Osteoblast (primary cell): ENCODE measurements at places on chromosomes 12 and 14. TPM values are rescaled to one million over a fixed set of nuclear protein-coding genes. Genes with fewer than 3 reads are reported as not detected.
A peak's percentile ranks its signal among the peaks of the same experiment; 100 is the strongest.

DNA sequence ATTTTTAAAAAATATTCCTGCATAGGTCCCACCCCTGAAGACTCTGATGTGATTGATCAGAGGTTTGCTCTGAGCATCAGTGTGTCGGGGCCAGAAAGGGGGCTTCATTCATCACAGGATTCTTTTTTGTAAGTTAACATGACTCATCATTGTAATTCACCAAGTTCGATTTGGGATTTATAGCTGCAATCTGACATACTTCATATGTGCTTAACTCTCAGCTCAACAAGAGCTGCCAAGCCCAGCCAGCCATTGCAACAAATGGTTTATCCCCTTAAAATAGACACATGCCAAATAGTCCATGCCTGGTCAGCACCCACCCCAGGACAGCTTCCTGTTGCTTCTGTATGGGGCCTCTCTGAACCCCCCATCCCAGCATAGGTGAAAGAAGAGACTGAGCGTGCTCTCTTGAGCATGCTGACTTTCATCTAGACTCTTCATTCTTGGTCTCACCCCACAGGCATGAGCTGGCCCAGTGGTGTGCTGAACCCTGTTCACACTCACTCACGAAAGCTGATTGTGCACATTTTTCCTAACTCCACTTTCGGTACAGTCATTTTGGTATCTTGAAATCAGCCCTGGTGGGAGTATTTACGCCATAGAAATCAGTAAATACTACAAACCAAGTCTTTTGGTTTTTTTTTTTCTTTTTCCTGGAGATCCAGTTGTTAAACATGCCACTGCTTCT lies 101.4 kb downstream of the STAB2 start:
- no peaks in the 10 kb centered on the region for H3K27me3 ChIP-seq
- no peak overlapping the region for H3K27ac ChIP-seq
- H3K36me3 ChIP-seq, result no peaks in the 10 kb centered on the region
- no peak for DNase-seq
- no peak overlapping the region for H3K4me3 ChIP-seq
- H3K4me1 ChIP-seq, result no peaks in the 10 kb centered on the region

DNA sequence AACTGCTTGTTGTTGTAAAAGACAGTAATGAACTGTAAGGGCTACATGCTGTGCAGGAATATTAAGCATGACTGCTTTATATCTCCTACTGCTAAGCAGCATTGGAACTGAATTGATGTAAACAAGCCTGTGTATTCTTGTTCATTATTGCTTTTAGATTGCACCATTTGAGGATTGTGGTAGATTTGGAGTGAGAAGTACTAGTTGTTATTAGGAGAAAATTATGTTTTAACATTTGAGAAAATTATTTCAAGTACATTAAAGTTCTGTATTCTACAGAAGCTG lies 212.7 kb downstream of the ERC1 start:
- no peaks in the 10 kb centered on the region for H3K36me3 ChIP-seq
- no peaks in the 10 kb centered on the region for H3K27me3 ChIP-seq
- DNase-seq, result peak; percentile 30
- H3K27ac ChIP-seq, result no peak overlapping the region
- no peak overlapping the region for H3K4me3 ChIP-seq
- H3K4me1 ChIP-seq, result peaks cover 24% of the 10 kb centered on the region

DNA sequence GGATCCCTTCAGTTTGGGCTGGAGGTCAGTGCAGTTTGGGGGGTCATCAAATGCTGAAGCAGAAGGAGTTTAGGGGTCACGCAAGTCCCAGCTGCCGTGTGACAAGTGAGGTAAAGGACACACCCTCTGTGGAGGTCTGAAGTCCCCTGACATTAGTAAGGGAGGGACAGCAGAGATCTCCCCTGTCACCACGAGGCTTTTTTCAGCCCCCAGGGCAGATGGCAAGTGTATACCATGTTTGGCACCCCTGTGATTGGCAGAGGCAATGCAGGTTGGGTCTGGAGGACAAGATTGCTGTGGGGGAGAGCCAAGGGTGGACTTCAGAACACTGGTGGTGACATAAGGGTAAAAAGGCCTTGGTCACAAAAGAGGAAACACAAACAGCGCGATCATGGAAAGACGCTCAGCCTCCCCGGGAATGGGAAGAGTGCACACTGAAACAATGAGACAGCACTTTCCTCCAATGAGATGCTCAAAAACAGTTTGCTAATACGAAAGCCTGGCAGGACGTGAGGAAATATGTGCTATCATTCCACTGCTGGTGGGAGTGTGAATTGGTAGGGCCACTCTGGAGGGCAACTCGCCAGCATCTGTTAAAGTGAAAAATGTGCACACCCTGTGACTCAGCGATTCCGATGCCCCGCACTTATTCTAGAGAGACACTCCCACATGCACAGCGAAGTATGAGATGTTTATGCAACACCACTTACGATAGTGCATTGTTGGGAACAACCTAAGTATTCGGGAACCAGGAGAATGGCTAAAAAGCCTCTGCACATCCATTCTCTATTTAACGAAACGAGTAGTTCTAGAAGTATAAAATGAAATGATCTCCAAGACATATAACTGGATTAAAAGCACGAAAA lies 14.4 kb upstream of the CD27 start:
- H3K27me3 ChIP-seq, result no peaks in the 10 kb centered on the region
- peak; percentile 90 for DNase-seq
- H3K27ac ChIP-seq, result peak overlapping the region; percentile 91
- H3K36me3 ChIP-seq, result no peaks in the 10 kb centered on the region
- H3K4me1 ChIP-seq, result peaks cover 19% of the 10 kb centered on the region

- H3K4me1 ChIP-seq, result no peaks in the 10 kb centered on the region
- H3K27me3 ChIP-seq, result no peaks in the 10 kb centered on the region
- H3K27ac ChIP-seq, result no peak overlapping the region
- H3K36me3 ChIP-seq, result no peaks in the 10 kb centered on the region
- no peak for DNase-seq
- H3K4me3 ChIP-seq, result no peak overlapping the region
These were observed 377.5 kb downstream of the ADGRD1 start for GRCh38 chr12:131331148-131331750.

GRCh38 chr12:15180325-15180724 lies 40.9 kb downstream of the RERG start:
- H3K27ac ChIP-seq, result no peak overlapping the region
- H3K4me3 ChIP-seq, result no peak overlapping the region
- DNase-seq, result no peak
- peaks cover 2% of the 10 kb centered on the region for H3K27me3 ChIP-seq
- H3K4me1 ChIP-seq, result no peaks in the 10 kb centered on the region

DNA sequence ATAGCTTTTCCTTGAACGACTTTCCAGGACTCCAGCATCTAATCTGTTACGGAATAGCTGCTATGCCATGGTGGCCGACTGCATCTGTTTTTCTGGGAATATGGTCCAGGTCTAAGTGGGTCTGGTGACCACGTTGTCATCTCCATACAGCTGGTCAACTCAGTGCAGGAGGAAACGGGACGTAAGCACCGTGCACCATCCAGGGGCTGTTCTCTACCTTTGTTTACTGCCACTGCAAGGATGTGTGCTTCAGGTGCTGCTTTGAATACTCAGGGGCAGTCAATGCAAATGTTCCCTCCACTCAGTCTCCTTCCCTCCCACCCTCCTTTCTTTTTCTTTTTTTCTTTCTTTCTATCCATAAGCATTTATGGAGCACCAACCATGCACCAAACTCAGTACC lies 648.2 kb downstream of the VRK1 start:
- H3K36me3 ChIP-seq, result no peaks in the 10 kb centered on the region
- no peaks in the 10 kb centered on the region for H3K4me1 ChIP-seq
- no peaks in the 10 kb centered on the region for H3K27me3 ChIP-seq
- no peak for DNase-seq

GRCh38 chr14:74610199-74610865 lies 1.7 kb downstream of the LTBP2 start:
- H3K27me3 ChIP-seq, result no peaks in the 10 kb centered on the region

DNA sequence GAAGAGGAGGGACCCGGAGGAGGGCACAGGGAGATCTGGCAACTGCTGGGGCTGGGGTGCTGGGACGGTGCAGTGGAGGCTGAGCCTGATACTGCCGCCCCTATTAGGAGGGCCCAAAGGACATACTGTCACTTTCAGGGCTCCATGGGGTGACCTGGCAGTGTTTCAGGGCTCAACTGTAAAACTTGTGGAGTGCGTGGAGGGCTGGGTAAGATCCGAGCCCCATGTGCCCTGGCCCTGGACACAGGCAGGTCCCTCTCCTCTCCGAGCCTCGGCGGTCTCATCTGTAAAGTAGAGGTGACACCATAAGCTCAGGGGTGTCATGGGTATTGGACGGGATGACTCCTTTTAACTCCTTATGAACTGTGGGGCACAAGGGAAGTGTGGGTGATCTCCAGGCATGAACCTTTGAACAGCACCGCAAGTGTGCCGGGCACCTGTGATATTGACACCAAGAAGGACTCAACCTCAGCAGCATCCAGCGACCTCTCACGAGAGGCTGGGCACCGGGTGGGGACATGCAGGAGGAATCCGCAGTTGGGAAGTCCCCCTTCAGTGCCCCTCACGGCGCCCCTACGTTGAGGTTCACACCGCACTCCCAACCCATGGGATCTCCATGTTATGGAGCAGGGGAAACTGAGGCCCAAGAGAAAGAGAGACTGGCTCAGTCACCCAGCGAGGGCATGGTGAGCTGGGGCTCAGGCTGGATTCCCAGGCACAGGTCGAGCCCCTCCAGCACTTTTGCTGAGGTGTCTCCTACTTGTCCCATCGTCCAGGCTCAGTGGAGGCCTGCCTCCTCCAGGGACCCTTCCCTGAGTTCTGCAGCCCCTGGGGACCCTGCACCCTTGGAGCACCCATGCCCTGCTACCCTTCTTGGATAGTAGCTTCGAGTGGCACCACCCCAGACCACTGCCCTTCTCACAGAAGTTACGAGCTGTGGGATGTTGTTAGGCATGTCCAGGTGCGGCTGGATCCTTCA lies 50.4 kb upstream of the EML1 start:
- peaks cover 34% of the 10 kb centered on the region for H3K4me1 ChIP-seq
- H3K36me3 ChIP-seq, result no peaks in the 10 kb centered on the region
- H3K4me3 ChIP-seq, result no peak overlapping the region
- DNase-seq, result peak; percentile 50

DNA sequence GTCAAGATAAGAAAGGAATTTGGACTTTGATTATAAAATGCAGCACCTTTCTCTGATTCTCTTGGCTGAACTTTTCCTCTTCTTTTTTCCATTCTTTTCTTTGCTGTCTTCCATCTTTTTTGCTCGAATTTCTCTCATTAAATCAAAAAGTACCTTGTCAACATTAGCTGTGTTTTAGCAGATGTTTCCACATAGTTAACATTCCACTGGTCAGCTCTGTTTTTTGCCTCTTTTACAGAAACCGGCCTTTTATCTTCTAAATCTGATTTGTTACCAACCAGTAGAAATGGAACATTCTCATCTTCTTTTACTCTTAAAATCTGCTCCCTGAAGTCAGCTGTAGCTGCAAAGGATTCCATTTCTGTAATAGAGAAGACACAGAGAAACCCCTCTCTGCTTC lies 71.1 kb upstream of the SYT1 start:
- no peak for DNase-seq
- no peaks in the 10 kb centered on the region for H3K36me3 ChIP-seq
- H3K27ac ChIP-seq, result no peak overlapping the region
- no peaks in the 10 kb centered on the region for H3K4me1 ChIP-seq
- no peaks in the 10 kb centered on the region for H3K27me3 ChIP-seq

DNA sequence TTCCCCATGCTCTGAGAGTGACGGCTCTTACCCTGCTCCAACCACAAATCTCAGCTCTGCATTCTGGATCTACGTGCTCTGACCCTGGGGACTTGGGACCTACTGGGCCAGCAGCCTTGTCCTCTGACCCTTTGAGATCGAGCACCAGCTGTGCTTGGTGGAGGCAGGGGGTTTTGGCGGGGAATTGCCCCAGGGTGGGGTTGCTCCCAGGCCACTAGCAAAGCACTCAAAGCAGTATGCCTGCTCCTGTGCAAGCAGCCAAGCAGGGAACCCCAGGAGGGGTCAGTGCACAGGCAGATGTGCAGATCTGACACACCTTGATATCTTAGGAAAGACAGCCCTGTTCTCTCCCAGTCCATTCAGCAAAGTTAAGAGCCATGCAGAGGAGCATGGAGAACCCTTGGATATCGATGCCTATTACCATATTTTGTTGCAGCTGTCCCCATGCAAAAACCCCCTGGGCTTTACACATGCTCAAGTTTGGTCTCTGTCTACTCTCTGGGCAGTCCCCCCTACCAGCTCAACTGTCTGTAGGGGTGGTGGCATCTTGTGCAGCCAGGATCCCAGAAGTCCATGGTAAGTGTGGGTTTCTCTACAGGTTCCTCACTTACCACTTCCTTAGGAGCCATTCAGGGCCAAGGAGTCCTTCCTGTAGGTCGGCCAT lies 319.0 kb downstream of the TMTC2 start:
- no peaks in the 10 kb centered on the region for H3K4me1 ChIP-seq
- no peaks in the 10 kb centered on the region for H3K36me3 ChIP-seq
- no peak for DNase-seq
- no peaks in the 10 kb centered on the region for H3K27me3 ChIP-seq
- H3K4me3 ChIP-seq, result no peak overlapping the region
- H3K27ac ChIP-seq, result no peak overlapping the region

GRCh38 chr12:125263385-125263784 lies 198.2 kb downstream of the AACS start:
- H3K4me1 ChIP-seq, result no peaks in the 10 kb centered on the region
- H3K4me3 ChIP-seq, result no peak overlapping the region
- DNase-seq, result no peak
- no peak overlapping the region for H3K27ac ChIP-seq

GRCh38 chr14:20799456-20799891 lies 3.2 kb downstream of the RNASE1 start:
- peaks cover 3% of the 10 kb centered on the region for H3K27me3 ChIP-seq
- DNase-seq, result no peak
- H3K4me3 ChIP-seq, result no peak overlapping the region
- no peak overlapping the region for H3K27ac ChIP-seq

DNA sequence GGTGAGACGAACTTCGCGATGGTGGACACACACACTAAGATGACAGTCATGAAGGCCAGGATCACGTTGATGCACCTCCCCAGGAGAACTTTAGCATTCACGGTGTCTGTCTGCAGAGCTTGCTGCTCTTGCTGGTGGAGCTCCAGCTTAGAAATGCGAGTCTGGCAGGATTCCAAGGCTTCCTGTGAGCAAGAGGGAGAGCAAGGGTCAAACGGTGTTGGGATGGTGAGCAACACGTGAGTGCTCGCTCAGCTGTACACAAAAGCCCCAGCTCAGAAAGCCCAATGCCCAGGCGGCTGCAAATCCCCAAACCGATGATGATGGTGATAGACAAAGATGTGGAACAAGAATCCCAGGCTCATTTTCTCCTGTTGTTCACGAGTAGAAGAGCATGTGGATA lies 78.8 kb downstream of the TMCC3 start:
- no peak overlapping the region for H3K27ac ChIP-seq
- peaks cover 31% of the 10 kb centered on the region for H3K27me3 ChIP-seq
- no peak for DNase-seq
- H3K36me3 ChIP-seq, result no peaks in the 10 kb centered on the region
- peaks cover 10% of the 10 kb centered on the region for H3K4me1 ChIP-seq

- DNase-seq, result no peak
- peaks cover 3% of the 10 kb centered on the region for H3K4me1 ChIP-seq
- no peak overlapping the region for H3K4me3 ChIP-seq
- H3K27me3 ChIP-seq, result peaks cover 29% of the 10 kb centered on the region
- H3K27ac ChIP-seq, result no peak overlapping the region
- H3K36me3 ChIP-seq, result no peaks in the 10 kb centered on the region
These were observed 53.5 kb upstream of the PPP2R5C start for GRCh38 chr14:101707863-101708620.

Gene ADAM21
- under 0.01 TPM in 1 of 2 replicates, not detected in the other for total RNA-seq

Gene POU6F1
- total RNA-seq, result 6.8 and 7.6 TPM in 2 replicates

Gene GPR162
- 1.4 and 5.0 TPM in 2 replicates for total RNA-seq

Gene PPM1H
- 13.0 and 13.4 TPM in 2 replicates for total RNA-seq

Gene KLHL33
- 0.36 and 0.59 TPM in 2 replicates for total RNA-seq

Gene HOXC12
- total RNA-seq, result under 0.01 TPM in 1 of 2 replicates, not detected in the other

Gene SYNDIG1L
- not detected in 2 replicates for total RNA-seq

Gene YAF2
- 19.9 and 20.0 TPM in 2 replicates for total RNA-seq

Gene CDCA3
- total RNA-seq, result 4.0 and 5.0 TPM in 2 replicates
